ENCODE measurements at places on chromosomes 6 and 20. TPM values are rescaled to one million over a fixed set of nuclear protein-coding genes. Genes with fewer than 3 reads are reported as not detected.

The CARMIL1 gene
- polyA plus RNA-seq: 97.2 TPM

The HLA-F gene
- 5.4 TPM for polyA plus RNA-seq

The RFX6 gene
- 0.08 TPM for polyA plus RNA-seq

The BPIFB6 gene
- not detected for polyA plus RNA-seq

The ADGRF1 gene
- 40.2 TPM for polyA plus RNA-seq

The GGTLC1 gene
- polyA plus RNA-seq: not detected

The BANF2 gene
- not detected for polyA plus RNA-seq

The SNHG17 gene
- 66.2 TPM for polyA plus RNA-seq

The NOX3 gene
- polyA plus RNA-seq: 1.8 TPM

The SALL4 gene
- 5.4 TPM for polyA plus RNA-seq

The LRRN4 gene
- 11.0 TPM for polyA plus RNA-seq

The GRM1 gene
- 0.15 TPM for polyA plus RNA-seq

The HSP90AB1 gene
- 1,232 TPM for polyA plus RNA-seq

The TRIM10 gene
- 0.47 TPM for polyA plus RNA-seq

The APCDD1L gene
- 16.4 TPM for polyA plus RNA-seq

The TRIM15 gene
- 0.13 TPM for polyA plus RNA-seq

The TAGAP gene
- polyA plus RNA-seq: 0.65 TPM

The FOXQ1 gene
- polyA plus RNA-seq: 17.5 TPM

The CDSN gene
- polyA plus RNA-seq: not detected

The SLA2 gene
- 0.32 TPM for polyA plus RNA-seq

The BMP6 gene
- 7.9 TPM for polyA plus RNA-seq

The TREM2 gene
- 0.15 TPM for polyA plus RNA-seq

The SLC22A23 gene
- polyA plus RNA-seq: 12.4 TPM

The CFAP61 gene
- 3.5 TPM for polyA plus RNA-seq

The SYNDIG1 gene
- 9.8 TPM for polyA plus RNA-seq

The ZNF341 gene
- polyA plus RNA-seq: 2.9 TPM

The HLA-C gene
- 180 TPM for polyA plus RNA-seq

The LGSN gene
- 0.51 TPM for polyA plus RNA-seq

The VPS52 gene
- 81.7 TPM for polyA plus RNA-seq

The MLN gene
- polyA plus RNA-seq: 1.0 TPM

The SH3BGRL2 gene
- polyA plus RNA-seq: 30.4 TPM

The KCTD20 gene
- 49.4 TPM for polyA plus RNA-seq

The NTSR1 gene
- 1.0 TPM for polyA plus RNA-seq

The OOEP gene
- polyA plus RNA-seq: 0.38 TPM

The GPR63 gene
- 3.3 TPM for polyA plus RNA-seq

The DEFB124 gene
- not detected for polyA plus RNA-seq

The PNLDC1 gene
- polyA plus RNA-seq: 0.46 TPM

The VSX1 gene
- polyA plus RNA-seq: not detected

The PACRG gene
- polyA plus RNA-seq: 16.2 TPM
